ENCODE measurements at places on chromosomes 16 and 17.

DNA sequence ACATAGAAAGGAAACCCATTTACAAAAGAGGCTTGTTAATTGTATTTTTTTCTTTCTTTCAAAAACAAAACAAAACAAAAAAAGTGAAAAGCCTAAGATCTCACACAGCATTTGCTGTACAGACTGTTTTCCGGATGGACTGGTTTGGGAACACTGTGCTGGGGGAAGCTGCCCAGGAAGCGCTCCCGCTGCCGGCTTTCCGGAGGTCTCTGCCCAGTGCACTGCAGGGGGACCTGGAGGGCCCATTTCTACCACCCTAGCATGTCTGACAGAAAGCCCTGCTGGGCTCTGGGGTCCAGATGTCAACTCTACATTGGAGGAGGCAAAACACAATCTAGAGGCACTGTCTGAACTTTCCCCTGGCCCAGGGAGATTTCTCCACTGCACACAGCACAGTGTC, 26.3 kb upstream of the CLEC18B start:
- DNase-seq, result no peak

GRCh38 chr17:59761385-59762048, 54.1 kb downstream of the VMP1 start:
- DNase-seq, result no peak

DNA sequence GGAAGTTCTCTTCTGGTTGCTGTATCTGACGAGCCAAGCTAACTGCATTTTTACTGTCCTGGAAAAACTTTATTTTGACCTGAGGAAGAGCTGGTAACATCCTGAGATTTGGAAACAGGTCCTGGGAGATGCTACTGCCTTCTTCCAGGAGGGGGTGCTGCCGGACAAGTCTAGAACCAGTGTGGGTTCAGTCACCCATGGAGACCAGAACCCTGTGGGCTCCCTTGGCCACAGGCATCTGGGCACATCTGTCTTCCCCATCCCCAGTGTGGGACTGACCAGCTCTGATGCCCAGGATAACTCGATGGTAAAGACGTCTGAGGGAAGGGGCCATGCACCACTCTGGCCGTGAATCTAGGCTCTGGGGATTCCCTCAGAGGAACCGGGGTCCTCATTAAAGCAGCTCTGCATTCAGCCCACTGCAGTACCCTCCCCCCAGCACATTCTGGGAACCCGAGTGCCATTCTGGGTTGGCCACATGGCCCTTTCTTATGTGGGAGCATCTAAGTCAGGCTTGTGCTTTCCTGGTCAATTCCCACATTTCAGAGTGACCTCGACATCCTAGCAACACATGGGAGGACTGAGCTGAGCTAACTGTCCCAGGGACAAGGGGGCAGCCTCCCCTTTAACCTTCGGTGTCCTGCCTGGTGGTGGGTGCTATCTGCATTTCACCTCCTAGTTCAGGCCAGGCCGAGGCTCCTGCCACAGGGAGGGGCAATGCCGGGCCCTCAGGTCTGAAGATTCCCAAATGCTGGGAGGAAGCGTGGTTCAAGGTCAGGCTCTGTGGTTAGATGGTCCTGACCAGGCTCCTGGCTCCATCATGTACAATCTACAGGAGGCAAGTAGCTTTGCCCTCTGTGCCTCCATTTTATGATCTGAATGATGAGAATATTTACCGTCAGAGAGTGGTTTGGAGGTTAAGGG, 6.4 kb downstream of the C16orf86 start:
- DNase-seq, result no peak

DNA sequence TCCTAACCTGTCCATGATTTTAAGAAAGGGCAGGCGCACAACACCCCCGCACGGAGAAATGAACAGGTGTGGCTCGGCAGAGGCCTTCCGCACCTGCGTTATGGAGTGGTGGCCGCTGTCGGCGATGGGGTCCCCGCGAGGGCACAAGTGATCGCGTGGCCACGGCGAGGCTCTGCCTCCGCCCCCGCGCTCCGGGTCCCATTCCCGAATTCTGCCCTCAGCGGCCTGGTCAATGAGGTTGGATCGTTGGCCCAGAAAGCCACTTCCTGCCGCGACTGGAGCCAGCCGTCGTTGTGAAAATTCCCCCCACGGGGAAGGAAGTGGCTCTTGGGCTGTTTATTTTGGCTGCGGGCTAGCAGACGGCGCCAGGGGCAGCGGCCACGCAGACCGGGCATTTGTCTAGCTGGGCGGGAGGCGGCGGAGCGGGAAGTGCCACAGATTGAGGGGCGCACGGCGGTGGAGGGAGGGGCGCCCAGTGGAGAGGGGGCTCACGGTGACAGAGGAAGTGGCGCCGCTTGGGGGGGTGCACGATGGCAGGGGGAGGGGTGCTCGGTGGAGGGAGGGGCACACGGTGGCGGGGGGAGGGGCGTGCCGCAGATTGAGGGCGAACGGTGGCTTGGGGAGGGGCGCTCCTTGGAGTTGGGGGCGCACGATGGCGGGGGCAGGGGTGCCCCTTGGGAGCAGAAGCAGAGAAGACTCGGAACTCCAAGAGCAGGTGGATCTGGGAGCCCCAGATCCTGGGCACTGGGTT, 25.0 kb downstream of the MRC2 start:
- peak; percentile 76 for DNase-seq

DNA sequence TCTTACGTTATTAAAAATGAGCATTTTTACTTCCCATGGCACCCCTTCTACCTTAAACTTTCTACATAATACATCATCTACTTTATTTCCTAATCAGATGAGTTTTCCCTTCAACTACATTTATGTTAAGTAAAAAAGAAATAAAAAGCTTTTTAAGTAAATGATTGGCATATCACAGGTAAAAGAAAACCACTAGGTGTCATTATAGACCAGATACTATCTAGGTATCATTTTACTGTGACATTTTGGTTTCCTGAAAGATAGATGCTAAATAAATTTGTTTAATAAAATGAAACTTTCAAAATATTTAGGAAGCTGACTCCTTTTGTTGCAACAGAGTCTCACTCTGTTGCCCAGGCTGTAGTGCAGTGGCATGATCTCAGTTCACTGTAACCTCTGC, 3.8 kb upstream of the CMTM1 start:
- no peak for DNase-seq

- DNase-seq, result no peak
These were observed 23.8 kb downstream of the ENGASE start for GRCh38 chr17:79098282-79098867.

GRCh38 chr17:67071595-67071994, 27.2 kb downstream of the CACNG1 start:
- DNase-seq, result no peak

GRCh38 chr17:12116143-12116542, 95.5 kb downstream of the MAP2K4 start:
- no peak for DNase-seq

DNA sequence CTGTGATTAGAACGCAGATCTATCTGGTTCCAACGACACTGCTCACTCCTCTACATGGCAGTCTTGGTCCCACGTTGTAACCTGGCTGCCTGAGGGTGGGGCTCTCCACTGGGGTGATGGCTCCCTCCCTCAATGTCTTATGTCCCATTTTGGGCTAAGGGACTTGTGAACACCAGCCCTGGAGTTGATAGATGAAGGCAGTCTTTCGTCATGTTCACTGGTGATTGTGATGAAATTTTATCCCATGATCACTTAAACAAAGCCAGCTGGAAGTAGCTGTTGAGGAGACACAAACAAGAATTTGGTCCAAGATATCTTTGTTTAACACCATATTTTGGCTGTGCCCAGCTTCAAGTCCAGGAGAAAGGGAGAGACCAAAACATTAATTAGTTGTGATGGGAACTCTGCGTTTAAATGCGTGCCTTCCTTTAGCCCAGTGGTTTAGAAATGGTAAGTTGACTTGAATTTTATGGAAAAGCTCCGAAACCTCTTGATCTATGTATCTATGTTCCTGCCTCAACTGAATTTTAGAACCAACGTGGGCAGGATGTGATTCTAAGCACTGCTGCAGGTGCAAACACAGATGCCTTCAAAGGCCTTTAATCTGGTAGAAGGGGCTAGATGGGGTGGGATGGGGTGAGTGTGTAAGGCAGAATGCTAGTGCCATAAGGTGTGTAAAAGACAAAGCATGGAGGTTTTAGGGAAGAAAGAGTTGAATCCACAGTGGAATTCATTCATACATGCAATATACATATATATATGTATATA, 186.8 kb upstream of the IRX3 start:
- no peak for DNase-seq

Data from T1000 (cell line).